Caco-2 (cell line): ENCODE measurements at places on chromosomes 4 and X. TPM values are rescaled to one million over a fixed set of nuclear protein-coding genes. Genes with fewer than 3 reads are reported as not detected.
A peak's percentile ranks its signal among the peaks of the same experiment; 100 is the strongest.

- no peak overlapping the region for H3K4me3 ChIP-seq
- no peak overlapping the region for H3K27ac ChIP-seq
Observed at GRCh38 chrX:39816871-39817731, 280.7 kb downstream of the BCOR start.

DNA sequence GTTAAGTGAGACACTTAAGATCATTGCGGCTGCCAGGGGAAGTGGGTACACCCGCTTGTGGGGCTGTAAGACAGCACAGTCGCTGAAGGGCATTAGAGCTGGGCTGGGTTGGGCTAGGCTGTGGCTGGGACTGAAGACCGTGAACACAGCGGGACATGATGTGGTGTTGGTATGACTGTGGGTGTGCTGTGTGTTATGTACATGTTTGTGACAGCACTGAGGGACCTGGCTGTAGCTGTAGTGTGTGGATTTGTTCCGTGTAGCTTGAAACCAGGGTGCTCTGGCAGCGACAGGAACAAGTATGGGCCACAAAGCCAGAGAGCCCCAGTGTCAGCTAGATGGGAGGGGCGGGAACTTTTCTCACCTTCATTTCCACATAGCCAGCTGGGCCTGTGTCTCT lies 82.1 kb downstream of the NHSL2 start:
- no peak for DNase-seq
- H3K4me3 ChIP-seq: no peak overlapping the region
- no peaks in the 10 kb centered on the region; the same call in 1 of the 2 replicates for H3K36me3 ChIP-seq
- H3K27me3 ChIP-seq: no peaks in the 10 kb centered on the region
- peak overlapping the region; percentile 86 for H3K27ac ChIP-seq

GRCh38 chrX:12758291-12758690 lies 32.9 kb upstream of the PRPS2 start:
- no peaks in the 10 kb centered on the region for H3K4me1 ChIP-seq
- no peak for DNase-seq
- no peak overlapping the region for H3K27ac ChIP-seq
- no peak overlapping the region for H3K4me3 ChIP-seq
- H3K36me3 ChIP-seq: no peaks in the 10 kb centered on the region

DNA sequence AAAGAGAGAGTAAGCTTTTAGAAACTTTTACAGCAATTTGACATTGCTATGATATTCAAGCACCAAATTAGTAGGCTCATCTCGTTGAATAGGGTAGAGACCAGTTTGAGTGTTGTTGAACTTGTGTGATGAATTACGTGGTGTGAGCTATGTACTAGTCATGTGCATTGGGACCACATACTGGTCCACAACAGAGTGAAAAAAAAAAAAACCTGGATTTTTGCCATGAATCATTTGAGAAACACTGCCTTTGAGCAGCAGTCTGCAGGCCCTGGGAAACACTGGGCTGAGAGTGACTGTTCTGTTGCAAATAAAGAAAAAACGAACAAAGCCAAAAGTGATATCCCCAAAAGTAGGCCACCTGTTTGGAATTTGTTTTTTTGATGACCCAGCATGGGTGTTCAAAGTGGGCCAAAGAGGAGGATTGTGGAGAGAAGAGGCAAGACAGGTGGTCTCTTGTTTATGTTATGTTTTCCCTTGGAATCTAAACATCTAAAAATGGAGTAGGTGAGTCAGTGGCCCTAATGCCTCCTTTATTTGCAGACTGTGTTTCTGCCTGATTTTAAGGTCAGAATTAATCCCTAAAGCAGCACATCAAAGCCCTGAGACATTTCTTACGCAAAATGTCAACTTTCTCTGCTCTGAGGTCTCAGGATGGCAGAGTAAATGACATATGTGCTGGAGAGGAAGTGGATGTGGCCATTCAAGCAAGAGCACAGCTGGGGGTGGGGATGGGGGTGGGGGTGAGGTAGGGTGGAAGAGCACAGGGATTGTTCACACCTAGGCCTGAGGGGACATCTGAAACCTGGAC lies 33.5 kb downstream of the TAF7L start:
- DNase-seq: no peak
- H3K36me3 ChIP-seq: no peaks in the 10 kb centered on the region
- H3K27ac ChIP-seq: no peak overlapping the region

DNA sequence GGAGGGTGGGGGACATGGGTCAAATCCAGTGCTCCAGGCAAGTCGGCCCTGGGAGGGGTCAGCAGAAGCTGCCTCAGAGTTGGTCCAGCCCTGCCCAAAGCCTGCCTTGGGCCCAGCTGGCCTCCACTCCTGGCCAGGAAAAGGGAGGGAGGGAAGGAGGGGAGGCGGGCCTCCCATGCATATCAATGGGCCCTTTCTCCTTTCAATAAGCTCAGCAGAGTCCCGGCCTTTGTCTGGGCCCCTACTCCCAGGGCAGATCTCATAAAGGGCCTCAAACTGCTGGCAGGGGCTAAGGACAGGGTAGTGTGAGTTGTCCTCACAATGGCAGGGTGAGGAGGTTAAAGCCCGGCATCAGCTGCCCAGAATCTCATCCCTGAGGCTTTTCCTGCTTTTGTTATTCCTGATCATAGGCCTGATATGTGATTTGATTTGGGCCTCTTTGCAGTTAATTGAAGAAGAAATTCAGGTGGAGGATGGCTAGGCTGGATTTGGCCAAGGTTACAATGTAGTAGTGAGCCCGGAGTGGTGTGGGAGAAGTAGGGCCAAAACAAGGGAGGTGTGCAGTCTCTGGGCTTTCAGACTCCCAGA lies 121.1 kb upstream of the ATP6AP2 start:
- H3K4me1 ChIP-seq: no peaks in the 10 kb centered on the region
- no peak overlapping the region for H3K27ac ChIP-seq
- no peak overlapping the region for H3K4me3 ChIP-seq
- no peaks in the 10 kb centered on the region for H3K36me3 ChIP-seq
- no peaks in the 10 kb centered on the region for H3K27me3 ChIP-seq
- no peak for DNase-seq

- H3K27ac ChIP-seq: no peak overlapping the region
- H3K4me3 ChIP-seq: no peak overlapping the region
- peaks cover 14% of the 10 kb centered on the region for H3K4me1 ChIP-seq
- H3K27me3 ChIP-seq: no peaks in the 10 kb centered on the region
Observed at GRCh38 chr4:183763990-183764754, 105.1 kb downstream of the TRAPPC11 start.

GRCh38 chrX:37684426-37684825 lies 1.2 kb upstream of the XK start:
- no peaks in the 10 kb centered on the region for H3K4me1 ChIP-seq
- H3K4me3 ChIP-seq: no peak overlapping the region
- no peak overlapping the region for H3K27ac ChIP-seq
- no peaks in the 10 kb centered on the region for H3K36me3 ChIP-seq

DNA sequence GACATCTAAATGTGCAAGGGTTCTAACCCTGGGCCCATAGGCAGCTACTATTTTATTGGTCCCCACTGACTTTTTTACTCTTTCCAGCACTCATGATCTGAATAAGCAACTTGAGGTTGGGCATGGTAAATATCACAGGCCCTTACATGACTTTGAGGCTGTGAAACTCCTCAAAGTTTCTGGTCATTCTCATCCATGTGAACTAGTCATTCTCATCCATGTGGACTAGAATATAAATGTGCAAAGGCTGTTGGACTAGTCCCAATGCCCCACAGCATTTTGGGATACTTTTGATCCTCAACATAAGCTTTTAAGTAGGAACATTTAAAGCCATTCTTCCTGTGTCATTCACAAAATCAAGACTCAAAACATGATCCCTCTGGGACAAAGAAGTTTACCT lies 290.7 kb upstream of the PPARGC1A start:
- H3K27me3 ChIP-seq: no peaks in the 10 kb centered on the region
- no peak for DNase-seq
- no peak overlapping the region for H3K4me3 ChIP-seq

Gene FREM3
- total RNA-seq: not detected in 2 replicates
